ENCODE measurements at places on chromosomes 6 and 20.

DNA sequence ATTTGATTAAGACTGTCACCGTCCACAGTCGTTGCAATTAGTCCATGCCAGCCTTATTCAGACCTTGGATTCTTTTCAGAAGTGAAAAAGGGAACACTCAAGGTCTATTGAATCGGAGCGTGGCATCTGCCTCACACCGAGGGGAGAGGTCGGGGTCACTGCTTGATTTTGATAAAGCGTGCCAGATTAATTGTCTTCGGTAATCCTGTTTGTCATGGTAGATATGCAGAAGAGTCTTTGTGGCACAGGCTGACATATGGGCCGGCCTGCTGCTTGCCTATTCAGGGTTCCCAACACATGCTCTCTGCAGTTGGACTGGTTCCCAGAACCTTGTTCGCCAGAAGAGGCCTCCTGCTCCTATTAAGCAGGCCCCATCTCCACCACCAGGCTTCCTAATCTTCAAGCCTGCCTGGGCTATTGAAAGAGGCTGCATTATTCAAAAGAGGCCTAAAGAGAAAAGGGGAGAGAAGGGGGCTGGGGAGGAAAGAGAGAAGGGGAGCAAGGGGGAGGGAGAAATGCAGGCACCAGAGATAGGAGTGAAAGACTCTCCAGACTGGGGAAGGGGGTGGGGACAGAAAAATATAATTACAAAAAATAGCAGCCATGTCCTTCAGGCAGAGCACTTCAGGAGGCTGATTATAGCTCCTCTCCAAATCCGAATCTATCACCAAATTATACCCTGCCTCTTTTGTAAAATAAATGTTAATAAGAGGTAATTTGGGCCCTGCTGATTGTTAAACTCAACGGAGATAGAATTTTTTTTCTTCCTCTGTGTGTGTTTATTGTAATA is 611.3 kb downstream of the HDGFL1 start:
- DNase-seq = peak; percentile 98

DNA sequence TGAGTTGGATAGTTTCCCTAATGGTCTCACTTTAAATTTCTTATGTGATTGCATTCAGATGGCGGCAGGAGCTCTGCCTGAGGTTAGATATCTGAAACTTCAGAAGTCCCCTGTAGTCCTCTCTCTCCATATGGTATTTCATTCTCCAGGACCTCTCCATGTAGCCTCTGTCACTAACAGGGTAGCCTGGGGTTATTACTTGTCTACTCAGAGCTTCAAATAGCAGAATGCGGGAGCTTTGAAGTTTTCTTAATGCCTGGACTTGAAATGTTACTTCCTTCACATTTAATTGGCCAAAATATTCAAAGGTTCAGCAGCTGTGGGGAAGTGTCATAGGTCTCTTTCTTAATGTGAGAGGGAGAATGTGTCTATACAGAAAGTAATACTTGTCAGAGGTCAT is 1370.4 kb downstream of the GRIK2 start:
- DNase-seq = no peak

GRCh38 chr20:31719644-31720485 is 2.8 kb downstream of the BCL2L1 start:
- DNase-seq = no peak

- no peak for DNase-seq
Measured at GRCh38 chr6:4585682-4586468, 190.3 kb upstream of the CDYL start.

DNA sequence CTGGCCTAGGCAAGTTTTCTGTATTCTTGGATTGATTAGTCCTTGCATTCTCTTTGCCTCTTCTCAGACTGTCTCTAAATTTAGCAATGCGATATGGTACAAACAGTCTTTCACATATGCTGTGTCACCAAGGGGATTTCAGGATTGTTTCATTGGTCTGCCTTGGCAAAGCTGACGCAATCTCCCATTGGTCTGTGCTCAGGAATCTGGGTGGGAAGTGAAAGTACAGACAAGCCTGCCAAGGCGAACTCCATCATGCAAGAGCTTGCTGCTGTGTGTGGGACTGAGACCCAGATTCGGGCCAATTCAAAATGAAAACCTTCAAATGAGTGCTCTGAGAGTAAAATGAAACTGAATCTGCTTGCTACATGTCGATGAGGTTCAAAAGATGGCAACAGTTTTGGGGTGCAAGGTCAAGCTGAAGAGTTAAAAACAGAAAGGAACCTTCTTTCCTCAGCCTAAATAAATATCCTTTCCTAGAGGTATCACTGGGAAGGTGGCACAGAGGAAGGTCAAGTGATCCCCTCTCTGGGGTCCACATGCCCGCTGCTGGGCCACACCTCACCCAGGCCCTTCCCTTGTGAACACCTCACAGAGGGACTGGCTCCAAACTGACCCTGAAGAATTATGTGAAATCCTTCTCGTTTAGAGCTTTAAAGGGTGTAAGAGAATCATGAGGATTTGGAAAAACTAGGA is 198.8 kb upstream of the PREP start:
- no peak for DNase-seq

GRCh38 chr20:1528811-1529210 is 28.7 kb downstream of the SIRPD start:
- DNase-seq = no peak

DNA sequence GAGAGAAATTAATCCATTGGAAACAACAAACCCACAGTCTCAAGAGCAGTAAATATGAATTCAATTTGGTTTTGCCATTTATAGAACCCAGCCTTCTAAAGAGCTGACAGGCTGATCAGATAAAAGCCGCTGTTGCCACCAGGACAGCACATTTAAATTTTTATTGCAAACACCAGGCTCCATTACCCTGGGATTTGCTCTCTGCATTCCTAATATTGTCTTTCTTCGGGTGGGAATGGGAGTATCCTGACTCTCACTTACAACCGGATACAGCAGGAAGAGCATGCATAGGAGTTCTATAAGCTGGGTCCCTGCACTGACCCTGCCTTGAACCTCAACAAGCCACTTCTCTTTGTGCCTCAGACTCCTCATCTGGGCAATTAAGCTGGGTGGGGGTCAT is 142.9 kb downstream of the LRFN2 start:
- DNase-seq = no peak

GRCh38 chr6:166697113-166697512 is 70.1 kb upstream of the RPS6KA2 start:
- no peak for DNase-seq

- DNase-seq = peak; percentile 63
Measured at GRCh38 chr6:43491750-43492661, 14.6 kb downstream of the TJAP1 start.

- DNase-seq = no peak
Measured at GRCh38 chr6:79385333-79385732, 150.9 kb upstream of the HMGN3 start.

DNA sequence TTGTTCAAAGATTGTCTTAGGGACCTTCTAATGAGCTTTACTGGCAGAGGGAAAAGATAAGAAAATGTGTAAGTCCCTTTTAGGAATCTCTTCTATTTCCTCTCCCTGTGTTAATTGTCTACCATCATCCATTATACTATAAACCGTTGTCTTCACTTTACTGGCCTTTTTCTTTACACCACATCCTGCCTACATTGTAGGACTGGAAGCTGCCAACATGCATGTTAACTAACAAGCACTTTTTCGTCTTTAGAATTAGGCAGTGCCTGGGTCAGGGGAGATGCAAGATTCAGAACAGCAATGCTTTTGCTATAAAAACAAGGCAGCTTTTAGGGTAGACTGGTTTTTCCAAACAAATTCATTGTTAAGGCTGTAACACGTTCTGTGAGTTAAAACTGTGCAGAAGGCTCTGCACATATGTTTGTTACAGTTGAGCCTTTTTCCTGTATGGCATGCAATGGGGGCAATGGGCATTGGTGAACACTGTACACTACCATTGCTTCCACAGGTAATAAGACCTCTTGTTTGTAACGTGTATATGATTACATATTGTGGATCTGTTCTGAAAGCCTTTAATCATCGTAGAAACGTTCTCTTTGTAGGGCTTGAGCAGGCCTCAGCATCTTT is 10.9 kb upstream of the PKIG start:
- DNase-seq = no peak

All from NCI-H1092 (cell line).